Fibroblast of villous mesenchyme (primary cell): ENCODE measurements at places on chromosomes 4 and X. TPM values are rescaled to one million over a fixed set of nuclear protein-coding genes. Genes with fewer than 3 reads are reported as not detected.
A peak's percentile ranks its signal among the peaks of the same experiment; 100 is the strongest.

DNA sequence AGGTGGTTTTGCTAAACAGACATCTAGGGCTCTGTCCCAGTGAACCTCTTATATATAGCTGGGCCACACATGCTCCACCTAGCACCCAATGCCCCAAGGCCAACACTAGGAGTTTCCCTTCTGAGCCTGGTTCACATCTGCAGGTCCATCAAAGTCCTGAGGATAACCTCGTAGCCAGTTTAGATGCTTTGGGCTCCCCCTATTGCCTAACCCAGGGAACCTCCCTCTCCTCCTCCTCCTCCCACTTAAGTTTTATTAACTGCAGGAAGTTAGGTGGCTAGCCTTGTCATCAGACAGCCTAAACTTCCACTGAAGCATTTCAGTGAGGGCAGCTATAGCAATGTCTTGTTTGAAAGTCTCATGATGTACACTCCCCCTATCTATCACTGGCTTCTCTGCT lies 88.0 kb downstream of the GUCY2F start:
- no peak for DNase-seq

DNA sequence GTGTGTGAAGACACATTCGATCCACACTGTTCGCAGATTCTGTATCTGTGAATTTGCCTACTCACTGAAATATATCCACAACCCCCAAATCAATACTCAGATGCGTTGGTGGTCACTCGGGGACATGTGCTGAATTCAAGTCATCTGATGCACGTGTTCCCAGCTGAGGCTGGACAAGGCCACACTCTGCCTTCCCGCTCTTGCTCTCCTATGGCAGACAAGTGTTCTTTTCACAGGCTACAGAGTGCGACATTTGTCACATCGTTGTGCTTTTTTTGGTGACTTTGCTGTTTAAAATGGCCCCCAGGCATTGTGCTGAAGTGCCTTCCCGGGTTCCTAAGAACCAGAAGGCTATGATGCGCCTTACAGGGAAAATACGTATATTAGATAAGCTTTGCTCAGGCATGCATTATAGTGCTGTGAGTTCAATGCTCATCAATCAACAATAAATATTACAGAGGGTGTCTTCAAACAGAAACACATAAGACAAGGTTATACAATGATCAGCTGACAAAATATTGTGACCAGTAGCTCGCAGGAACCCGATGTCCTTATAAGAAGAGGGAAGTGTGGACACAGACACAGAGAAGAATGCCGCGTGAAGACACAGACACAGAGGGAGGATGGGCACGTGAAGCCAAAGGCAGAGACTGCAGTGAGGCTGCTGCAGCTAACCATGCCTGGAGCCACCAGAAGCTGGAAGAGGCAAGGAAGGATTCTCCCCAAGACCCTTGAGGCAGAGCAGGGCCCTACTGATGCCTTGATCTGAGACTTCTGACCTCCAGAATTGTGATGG lies 42.0 kb downstream of the IRF2 start:
- no peak for DNase-seq

DNA sequence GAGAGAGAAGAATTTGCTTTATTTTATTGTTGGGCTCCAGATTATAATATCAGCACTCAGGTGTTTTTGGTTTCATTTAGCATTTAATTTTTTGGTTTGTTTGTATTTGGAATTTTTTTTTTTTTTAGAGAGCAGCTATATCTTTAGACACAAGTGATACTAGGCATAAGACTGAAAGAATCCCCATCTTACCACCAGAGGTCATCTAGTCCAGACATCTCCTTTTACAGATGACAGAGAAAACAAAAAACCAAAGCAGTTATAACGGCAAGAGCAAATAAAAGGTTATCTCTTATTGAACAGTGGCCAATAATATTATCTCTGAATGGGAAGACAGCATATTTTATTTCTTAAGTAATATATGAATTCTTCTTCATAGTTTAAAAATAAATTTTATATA lies 22.8 kb downstream of the USP38 start:
- DNase-seq = peak; percentile 30

- no peak for DNase-seq
Measured at GRCh38 chr4:137966504-137966903, 275.6 kb downstream of the SLC7A11 start.

DNA sequence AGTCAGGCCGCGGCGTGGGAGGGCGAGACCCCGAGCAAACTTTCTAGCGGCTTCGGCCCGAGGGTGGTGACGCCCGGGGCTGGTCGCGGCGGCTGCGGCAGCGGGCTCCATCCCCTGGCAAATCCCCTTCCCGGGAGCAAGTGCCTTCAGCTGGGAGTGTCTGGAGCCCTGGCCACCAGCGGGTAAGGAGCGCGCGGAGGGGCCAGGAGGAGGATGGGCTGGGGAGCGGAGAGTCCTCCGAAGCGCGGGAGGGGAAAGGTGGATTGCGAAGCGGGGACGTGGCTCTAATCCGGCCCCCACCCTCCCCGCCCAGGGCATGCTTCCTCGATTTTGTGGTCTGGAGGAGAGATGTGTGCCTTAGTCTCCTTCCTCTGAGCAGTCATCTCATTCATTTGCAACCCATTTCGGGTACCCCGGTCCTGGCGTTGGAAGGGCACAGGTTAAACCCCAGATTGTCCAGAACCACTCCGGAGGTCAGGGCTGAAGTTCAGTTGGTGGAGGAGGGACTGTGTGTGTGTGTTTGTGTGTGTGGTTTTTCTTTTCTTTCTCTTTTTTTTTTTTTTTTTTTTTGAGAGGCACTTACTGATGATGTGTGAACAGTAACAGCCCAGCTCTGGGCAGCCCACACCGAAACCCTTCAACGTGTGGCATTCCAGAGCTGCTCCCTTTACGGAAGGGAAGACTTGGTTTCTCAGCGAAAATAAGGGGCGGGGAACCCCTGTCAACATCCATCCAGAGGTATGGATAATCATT lies 516 bp downstream of the SGMS2 start:
- DNase-seq = peak; percentile 62

DNA sequence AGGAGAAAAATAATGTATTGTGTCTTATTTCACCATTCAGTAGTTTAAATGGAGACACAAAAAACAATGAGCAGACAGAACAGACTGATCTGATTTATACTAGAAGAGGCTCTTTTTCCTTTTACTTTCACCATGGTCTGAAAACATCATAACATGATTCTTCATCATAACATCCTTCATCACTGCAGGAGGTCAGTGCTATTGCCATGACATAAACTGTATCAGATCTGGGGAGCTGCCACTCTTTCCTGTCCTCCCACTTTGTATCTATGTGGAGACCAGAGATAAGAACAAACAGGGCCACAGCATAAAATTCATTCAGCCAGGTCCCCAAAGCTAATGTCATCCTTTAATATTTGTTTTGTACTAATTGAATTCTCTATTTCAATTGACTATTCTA lies 25.2 kb downstream of the SOD3 start:
- no peak for DNase-seq

- no peak for DNase-seq
Measured at GRCh38 chrX:33190016-33190415, 21.3 kb downstream of the DMD start.

DNA sequence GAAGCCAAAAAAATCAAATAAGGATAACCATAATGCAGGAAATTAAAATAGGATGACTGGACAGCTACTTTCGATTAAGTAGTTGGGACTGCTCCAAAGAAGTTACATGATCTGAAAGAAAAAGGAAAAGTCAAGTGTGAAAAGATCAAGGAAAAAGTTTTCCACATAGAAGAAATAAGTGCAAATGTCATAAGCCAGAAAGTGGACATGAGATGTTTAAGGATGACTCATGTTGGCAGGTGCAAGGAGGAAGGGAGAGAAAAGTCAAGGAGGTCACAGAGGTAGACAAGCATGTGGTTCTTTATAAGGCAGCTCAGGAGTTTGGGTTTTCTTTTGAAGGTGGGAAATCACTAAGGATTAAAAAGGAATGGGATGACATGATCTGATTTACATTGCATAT lies 89.8 kb upstream of the GPRIN3 start:
- DNase-seq = no peak

The HTR2C gene
- under 0.01 TPM in 2 replicates for total RNA-seq

DNA sequence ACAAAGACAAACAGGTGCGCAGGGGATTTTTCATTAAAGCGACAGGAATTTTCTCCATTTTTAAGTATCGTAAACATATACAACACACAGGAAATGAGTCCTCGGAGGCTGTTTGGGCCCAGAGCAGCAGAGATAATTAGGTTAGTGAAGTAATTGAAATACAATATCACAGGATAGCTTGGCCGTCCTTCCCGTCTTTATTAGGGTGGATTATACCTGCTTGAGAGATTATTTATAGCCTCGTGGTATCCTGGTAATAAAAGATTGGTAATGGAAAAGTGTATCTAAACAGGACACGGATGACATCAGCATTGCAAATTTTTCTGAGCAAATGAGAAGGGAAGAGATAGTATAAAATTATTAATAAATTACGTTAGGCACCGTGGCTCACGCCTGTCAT lies 68.2 kb downstream of the CRLF2 start:
- no peak for DNase-seq

The ZDHHC15 gene
- total RNA-seq = under 0.01 TPM in 1 of 2 replicates, not detected in the other
